Ascending aorta (tissue), 2 donors: ENCODE measurements at places on chromosomes 13 and 19.
A peak's percentile ranks its signal among the peaks of the same experiment; 100 is the strongest.

- DNase-seq = peak; percentile 62
Measured at GRCh38 chr13:113584870-113585671, 518 bp downstream of the TFDP1 start.

DNA sequence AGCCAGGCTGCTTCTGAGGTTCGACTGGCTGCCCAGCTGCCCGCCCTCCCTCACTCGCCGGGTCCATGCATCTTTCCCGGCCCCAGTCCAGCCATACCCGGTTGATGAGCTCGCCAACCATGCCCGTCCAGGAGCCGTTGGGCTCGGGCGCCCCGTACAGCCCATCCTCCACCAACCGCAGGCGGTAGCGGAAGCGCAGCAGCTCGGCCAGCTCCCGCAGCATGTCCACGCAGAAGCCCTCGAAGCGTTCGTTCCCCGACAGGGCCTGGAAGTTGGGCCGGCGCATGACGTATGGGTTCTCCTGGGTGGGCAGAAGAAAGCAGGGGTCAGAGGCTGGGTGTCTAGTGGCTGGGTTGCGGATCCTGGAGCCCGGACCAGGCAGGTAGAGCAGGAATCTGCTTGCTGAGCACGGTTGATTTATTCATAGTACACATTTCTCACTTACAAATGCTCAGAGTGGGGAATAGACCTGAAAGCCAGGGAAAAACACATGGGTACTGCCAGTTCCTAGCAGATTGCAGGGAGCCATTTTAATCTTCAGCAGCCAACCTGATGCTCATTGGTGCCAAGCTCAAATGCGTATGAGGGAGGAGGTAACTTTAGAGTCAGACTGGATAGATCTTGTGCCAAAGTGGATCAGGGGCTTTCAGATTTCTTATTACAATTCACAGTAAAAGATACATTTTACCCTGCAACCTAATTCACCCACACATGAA lies 27.4 kb downstream of the GRIK5 start:
- no peak for DNase-seq

GRCh38 chr13:93004919-93005318 lies 221.7 kb upstream of the GPC6 start:
- DNase-seq = no peak

- no peak for DNase-seq
Measured at GRCh38 chr19:11586331-11586730, 8.9 kb upstream of the ACP5 start.

DNA sequence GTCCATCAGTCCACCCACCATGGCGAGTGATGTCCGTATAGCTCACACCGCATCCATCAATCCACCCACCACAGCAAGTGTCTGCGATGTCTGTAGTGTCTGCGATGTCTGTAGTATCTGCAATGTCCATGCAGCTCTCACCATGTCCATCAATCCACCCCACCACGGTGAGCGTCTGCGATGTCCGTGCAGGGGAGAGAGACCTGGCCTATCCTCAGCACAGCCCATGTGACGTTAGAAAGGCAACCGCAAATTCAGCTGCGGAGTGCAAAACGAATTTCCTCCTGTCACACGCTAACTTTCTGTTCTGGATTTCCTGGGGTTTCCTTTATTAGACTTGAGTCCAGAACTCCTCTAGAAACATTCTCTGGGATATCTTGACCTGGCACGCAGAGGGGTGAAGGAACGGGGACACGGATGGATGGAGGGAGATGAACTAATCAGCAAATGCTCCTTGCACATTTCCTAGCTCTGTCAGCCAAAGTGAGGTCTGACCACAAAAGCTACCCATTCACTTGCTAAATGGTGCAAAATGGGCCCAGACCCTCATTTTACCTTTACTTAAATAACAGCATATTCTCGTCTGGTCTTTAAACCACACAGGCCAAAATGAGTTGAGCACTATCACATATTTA lies 18.3 kb downstream of the RASA3 start:
- no peak for DNase-seq

GRCh38 chr19:1237754-1238368 lies at the start of gene CBARP:
Gene CBARP (minus strand): TSS chr19:1238005. CDS start chr19:1236100, 1,905 bp downstream.
- no peak for DNase-seq
